ENCODE measurements at places on chromosomes 12 and 14.

GRCh38 chr14:38238332-38238731 lies 17.6 kb downstream of the CLEC14A start:
- DNase-seq: no peak

GRCh38 chr12:47819138-47819895 lies 386 bp downstream of the HDAC7 start:
- no peak for DNase-seq

GRCh38 chr14:96225745-96226151 lies 21.1 kb downstream of the BDKRB2 start:
- DNase-seq: peak; percentile 92

- no peak for DNase-seq
Measured at GRCh38 chr12:6324936-6325750, 14.7 kb downstream of the PLEKHG6 start.

DNA sequence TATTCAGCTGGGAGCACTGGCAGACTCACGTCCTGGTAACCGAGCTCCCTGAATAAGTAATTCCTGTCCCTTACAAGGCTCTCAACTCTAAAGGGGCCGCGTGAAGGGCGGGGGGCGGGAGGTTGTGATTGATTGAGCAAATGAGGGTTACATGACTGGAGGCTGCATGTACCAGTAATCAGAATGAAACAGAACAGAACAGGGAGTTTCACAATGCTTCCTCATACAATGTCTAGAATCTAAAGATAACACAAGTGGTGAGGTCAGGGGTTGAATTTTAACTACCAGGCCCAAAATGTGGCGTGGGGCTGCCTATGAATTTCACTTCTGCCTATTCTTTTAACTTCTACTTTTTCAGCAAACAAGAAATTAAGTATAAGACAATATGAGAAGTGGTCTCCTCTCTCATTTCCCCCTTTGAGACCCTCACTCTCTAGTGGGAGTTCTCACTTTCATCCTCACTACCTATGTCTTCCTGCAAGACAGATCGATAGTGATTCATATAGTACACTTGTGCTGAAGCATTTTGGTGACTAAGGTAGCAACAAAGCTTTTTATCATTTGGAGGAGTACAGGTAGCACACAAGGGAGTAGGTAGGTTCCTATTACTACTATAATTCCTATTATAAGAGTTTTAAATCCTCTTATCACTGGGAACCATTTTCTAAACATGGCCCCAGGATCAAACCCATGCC lies 239.8 kb downstream of the KTN1 start:
- no peak for DNase-seq

DNA sequence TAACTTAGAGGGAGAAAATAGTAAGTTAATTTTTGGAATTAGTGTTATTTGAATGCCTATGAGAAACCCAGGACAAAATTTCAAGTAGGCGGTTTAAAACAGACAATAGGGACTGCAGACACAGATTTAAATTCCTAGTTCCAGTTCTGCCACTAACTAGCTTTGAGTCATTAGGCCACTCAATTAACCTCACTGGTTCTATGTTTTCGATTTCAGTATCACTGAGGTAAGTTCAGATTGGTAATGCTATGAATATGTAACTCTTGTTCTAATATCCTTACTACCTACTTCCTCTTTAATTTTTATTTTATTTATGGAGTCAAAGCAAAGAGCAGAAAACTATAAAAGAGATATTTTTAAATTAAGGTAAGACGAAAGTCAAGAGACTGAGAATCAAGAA lies 52.6 kb downstream of the GALC start:
- DNase-seq: no peak

- DNase-seq: no peak
Measured at GRCh38 chr14:89182326-89182725, 234.7 kb downstream of the FOXN3 start.

- no peak for DNase-seq
Measured at GRCh38 chr14:74062809-74063150, 21.5 kb downstream of the ALDH6A1 start.

DNA sequence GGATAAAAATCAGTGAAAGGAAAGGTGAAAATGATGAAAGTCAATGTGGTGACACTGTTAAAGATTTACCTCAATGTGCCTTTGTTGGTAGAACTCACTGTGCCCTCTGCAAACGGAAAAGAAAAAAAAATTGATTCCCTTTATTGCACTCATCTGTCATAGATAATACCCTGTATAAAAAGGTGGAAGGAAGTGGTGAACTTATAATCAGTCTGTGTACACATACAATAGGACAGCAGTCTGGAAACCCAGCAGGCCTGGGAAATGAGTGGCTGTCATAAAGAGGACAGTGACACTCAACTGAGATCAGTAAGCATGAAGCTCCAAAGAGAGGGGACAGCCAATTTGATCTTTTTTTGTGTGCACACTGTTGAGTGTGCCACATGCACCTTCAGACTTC lies 364.7 kb downstream of the NOVA1 start:
- DNase-seq: no peak

GRCh38 chr12:11707535-11707934 lies 58.1 kb downstream of the ETV6 start:
- no peak for DNase-seq

DNA sequence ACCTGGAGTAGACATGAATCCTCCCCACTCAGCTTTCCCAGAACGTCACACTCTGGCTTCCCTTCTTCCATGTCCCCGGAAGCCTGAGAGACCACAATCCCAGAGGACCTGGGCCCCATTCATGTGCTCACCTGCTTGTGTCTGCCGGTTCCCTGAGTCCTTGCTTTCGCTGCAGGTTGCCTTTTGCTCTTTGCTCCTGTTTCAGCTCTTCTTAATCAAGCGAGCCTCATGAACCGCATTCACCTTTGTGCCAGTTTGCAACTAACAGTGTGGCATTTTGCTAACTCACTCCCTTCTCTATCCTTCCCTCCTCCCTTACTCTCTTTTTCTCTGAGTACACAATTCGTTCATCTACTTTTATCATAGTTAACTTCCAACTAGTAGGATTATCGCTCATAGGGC lies 23.1 kb downstream of the ENTPD5 start:
- no peak for DNase-seq

DNA sequence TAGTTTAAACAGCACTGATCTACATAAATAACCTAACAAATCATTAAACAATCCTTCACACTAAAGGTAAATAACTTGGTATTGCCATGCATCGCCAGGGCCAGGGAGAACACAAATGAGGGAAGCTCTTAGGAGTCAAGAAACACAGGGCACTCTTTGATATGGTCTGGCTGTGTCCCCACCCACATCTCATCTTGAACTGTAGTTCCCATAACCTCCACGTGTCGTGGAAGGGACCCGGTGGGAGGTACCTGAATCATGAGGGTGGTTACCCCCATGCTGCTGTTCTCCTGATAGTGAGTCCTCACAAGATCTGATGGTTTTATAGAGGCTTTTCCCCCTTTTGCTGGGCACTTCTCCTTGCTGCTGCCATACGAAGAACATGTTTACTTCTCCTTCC lies 17.3 kb downstream of the TMEM132D start:
- DNase-seq: no peak

- DNase-seq: no peak
Measured at GRCh38 chr14:92263681-92264080, 59.3 kb upstream of the SLC24A4 start.

DNA sequence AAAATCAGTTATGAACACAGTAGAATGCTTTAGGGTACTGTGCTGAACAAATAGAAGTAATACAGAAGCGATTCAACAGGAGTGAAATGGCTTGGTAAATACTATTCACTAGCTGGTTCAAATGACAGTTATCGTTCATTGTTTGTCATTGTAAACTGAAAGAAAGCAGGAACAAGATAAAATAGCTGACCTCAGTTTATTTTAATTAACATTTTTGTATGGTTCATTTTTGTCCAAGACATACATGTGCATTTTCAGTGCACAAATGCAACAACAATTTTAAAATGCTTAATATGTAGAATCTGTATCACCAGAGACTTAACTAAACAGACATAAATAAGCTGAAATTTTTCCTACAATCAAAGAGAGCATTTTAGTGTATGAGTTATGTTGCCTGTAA lies 49.9 kb downstream of the ALX1 start:
- no peak for DNase-seq

GRCh38 chr12:56632701-56633467 lies 2.8 kb upstream of the BAZ2A start:
- DNase-seq: no peak

DNA sequence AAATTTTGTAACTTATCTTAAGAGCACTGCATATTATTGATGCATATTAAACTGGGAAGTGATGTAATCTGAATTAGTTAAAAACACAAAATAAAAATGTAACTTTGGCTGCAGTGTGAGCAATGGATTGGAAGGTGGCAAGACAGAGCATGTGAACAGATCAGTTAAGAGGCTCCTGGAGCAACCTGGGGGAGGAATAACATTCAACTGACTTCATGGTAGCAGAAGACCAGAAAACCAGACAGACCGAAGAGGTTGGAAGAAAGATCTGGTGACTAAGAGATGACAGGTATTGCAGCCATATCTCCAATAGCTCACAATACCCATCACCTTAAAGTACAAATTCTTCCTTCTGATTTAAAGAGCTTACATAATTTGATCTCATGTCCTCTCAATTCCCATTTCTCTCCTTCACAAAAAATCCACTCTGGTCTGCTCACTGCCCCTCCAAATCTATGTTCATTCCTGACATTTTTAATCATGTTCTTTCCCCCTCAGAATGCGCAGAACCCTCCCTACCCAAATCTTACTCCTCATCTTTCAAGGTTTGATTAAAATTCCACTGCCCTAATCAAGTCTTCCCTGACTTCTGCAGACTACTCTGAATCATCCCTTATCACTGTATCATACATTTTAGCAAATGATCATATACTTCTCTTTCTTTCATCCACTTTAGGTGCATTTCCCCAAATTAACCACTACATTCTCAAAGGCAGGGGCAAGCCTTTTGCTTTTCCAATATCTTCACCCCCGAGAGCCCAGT lies 51.5 kb downstream of the DUSP16 start:
- DNase-seq: peak; percentile 24

GRCh38 chr14:51663783-51664326 lies 12.1 kb downstream of the FRMD6 start:
- no peak for DNase-seq

DNA sequence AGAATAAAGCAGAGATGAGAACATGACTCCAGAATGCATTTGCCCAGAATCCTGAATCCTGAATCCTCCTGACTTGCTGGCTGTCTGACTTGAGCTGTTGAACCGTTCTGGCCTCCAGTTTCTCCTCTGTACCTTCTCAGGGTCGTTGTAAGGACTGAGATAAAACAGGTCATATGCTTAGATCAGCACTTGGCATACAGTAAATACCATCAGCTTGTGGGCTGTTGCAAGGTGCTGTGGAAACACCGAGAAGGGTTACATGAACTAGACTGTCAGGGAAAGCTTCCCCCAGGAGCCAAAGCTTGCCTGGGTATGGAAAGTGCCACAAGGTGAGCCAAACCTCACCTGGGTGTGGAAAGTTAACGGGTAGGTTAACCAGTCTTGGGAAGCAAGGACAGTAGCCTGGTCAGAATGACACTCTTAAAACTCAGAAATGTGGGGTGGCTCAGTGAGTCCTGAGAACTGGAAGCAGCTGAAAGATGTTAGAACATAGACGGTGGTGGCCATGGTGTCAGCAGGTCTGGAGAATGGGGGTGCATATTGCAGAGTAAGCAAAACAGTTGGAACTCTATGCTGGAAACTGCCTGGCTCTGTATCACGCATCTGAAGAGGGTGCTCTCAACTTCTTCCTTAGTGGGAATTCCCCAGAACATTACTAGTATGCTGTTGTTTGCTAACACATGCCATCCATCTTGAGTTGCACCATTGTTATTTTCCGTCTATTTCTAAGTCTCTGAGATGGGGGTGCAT lies 105.3 kb upstream of the DYRK2 start:
- DNase-seq: no peak

DNA sequence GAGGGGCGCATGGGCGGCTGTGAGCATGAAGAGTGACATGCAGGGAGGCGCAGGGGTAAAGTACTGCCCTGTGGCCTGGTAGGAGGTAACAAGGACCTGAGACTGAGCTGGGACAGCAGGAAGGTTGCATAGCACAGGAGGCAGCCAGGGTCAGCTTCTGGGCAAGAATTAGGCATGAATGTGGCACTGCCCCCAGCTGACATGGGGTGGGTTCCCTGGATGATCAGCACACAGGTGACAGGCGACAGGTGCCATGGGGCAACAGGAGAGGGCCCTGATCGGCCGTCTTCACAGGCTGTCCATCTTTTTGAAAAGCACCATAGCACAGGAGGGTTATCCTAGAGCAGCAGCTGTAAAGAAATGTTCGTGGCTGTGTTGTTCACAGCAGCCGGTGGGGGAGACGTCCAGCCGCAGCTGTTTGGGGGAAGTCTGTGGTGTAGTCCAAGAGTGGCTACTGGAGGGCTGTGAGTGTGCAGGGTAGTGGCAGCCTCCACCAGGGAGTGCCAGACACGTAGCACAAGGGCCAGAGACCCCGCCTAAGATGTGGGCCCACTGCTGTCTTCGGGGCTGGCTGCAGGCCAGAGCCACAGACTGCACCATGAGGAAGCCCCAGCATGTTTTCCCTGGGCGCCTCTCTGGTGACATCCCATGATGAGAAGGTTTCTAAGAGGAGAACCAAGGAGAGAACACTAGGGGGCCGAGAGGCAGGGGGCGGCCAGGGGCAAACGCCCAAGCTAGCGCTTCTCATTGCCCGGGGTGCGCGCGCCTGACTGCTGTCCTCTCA lies 8.4 kb downstream of the CLBA1 start:
- DNase-seq: no peak

DNA sequence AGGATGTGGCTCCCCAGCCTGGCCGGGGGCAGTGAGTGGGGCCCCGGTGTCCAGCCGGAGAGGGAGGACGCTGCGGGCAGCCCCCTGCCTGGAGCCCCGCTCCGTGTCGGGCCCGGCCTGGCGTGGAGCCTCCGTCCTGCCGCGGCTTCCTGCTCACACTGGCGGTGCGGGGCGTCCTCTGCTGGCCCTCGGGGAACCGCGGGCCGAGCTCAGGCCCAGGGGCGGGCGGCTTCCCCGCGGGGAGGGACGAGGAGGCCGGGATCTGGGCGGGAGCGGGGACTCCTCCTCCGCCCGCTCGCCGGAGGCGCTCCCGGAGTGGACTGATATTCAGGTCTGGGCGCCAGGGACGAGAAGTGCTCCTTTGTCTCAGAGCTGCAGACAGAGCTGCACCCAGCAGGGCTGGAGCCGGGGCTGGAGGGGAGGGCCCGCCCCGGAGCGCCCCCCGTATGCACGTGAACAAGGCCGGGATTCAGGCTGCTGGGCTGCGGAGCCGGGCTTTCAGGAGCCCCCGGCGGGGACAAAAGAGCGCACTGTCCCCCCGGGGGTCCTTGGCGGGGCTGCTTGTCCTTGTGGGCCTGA lies 2.2 kb downstream of the MMP17 start:
- peak; percentile 63 for DNase-seq

DNA sequence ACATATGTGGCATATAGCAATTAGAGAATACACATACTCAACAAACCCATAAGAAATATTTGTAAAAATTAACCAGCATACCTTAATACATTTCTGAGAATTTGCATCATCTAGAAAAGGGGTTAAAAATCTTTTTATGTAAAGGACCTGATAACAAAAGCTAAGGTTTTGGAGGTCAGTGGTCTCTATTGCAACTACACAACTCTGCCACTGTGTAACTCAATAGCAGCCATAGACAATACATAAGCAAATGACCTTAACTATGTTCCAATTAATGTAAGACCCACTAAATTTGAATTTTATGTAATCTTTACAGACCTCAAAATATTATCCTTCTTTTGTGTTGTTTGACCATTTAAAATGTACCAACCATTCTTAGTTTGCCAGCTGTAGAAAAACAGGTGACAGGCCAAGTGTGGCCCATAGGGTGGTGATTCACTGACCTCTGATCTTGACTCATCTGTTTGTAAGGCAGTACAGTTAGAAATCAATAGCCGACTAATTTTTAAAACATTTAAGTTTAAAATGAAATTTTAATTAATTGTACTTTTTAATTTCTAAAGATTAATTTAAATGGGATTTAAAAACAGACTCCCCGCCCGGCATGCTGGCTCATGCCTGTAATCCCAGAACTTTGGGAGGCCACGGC lies 7.4 kb upstream of the EPS8 start:
- DNase-seq: peak; percentile 56
